DMS 273 treated with DMSO at 0.1 percent for 48 hours (cell line): ENCODE measurements at places on chromosomes 7 and 10.

DNA sequence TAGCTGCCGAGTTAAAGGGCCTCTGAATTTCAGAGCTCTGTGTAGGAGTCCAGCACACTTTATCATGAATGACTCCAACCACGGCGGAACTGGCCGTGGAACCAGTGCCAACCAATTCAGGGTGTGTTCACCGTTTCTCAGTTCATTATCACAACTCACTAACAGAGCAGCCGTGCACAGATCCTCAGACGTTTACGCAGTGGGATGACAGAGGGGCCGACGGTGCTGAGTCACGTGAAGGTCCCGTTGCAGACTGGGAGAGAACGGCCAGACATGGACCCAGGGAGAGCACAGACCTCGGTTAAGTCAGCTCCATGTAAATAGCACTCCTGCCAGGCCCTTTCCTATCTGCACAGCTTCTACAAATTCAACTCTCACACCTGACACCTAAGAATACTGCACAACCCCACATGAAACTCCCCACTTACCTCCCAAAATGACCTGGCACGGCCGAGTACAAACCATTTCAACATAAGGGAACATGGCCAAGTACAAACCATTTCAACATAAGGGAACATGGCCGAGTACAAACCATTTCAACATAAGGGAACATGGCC is 95.5 kb downstream of the DIP2C start:
- no peak for DNase-seq

GRCh38 chr10:92450896-92451295 is 123.0 kb downstream of the IDE start:
- no peak for DNase-seq

GRCh38 chr10:70544431-70545340 is 57.9 kb downstream of the PRF1 start:
- no peak for DNase-seq

- DNase-seq = no peak
Measured at GRCh38 chr7:139526578-139527544, 3.4 kb downstream of the CLEC2L start.

DNA sequence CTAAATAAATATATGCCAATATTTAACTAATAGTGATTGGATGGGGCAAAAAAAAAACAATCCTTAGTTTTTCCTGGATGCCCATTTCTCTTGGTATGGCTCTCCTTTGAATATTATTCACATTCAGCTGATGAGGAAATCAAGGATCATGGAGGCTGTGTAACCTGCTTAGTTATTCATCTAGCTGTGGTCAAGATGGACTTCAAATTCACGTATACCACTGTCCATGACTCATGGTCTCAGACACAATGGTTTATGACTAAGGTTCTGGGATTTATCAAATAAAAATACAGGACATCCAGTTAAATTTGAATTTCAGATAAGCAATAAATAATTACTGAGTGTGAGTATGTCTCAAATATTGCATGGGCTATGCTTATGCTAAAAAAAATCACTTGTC is 191.5 kb upstream of the CELF2 start:
- DNase-seq = no peak

GRCh38 chr10:111872591-111872990 is 311.0 kb downstream of the GPAM start:
- DNase-seq = no peak

DNA sequence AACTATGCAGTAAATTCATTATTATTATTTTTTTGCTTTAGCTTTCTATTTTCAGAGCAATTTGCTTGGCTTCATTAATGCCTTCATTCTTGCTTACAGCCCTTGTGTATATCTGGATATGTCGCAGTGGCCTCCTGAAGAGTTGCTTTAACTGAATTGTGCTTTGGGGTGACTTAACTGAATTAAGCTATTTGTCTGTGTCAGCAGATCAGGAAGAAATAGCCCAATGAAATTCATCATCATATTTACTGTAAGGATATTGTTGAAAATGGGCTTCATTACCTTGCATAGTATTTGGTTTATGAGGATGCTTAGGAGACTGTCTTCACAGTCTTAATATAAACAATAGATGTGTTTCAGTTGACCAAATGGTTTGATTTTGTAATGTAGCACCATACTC is 59.7 kb upstream of the PIP4K2A start:
- DNase-seq = no peak

DNA sequence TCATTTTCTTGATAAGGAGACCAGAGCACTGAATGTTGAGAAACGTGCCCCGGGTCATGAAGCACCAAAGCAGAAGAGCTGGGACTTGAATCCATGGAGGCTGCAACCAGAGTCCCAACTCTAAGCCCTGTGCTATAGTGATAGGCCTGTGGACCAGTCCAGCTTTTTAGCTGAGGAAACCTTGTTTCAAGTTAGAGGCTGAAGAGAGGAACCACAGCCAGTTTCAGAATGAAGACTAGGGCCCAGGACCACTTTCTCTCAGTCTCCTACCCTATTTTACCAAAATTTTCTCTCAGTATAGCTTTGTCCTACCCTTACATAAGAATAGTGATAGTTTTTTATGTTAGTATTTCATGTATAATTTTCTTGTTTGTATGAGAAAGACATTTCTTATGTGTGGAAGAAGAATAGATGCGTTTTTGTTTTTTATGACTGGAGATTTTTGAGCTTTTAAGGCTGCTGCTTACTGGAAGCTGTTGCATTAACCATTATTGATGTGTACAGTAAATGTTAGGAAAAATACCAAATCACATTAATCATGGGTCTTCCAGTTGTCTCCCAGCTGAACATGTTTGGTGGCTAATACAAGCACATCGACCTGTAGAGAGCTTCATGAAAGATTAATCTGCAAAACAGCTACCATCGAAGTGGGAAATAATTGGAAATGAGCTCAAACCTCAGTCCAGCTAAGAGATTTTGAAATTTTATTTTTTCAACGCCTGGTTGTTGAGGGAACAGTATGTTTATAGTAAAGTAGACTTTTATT is 45.0 kb upstream of the CSTF2T start:
- DNase-seq = no peak

DNA sequence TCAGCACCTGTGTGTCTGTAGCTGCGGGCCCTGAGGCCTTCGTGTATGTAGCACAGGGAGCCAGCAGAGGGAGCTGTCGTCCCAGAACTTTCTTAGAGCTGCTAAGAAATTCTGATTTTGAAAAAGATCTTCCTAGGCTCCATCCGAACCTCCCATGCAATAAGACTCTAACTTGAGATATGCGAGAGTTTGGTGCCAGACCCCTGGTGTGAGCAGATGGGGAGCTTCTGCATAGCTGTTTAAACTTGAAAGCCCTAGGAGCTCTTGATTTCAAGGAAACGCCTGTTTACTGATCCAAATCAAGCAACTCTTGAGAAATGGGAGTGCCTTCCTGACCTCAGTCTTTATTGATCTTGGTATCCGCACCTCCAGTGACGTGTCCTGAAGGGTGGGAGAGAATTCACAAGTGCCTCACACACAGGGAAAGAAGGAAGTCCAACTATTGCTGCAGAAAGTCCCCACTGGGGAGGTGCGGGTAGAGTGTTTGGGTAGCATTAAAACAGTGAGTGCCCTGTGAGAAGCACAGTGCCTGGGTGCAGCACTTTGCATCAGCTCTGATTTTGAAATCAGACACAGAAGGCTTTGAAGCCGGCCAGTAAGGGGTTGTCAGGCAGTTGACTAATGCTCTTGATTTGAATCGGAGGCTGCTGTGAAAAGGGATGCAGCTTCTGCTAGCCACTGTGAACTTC is 66.4 kb upstream of the STRIP2 start:
- DNase-seq = peak; percentile 70

GRCh38 chr10:103991393-103992128 is 24.6 kb downstream of the SLK start:
- no peak for DNase-seq

DNA sequence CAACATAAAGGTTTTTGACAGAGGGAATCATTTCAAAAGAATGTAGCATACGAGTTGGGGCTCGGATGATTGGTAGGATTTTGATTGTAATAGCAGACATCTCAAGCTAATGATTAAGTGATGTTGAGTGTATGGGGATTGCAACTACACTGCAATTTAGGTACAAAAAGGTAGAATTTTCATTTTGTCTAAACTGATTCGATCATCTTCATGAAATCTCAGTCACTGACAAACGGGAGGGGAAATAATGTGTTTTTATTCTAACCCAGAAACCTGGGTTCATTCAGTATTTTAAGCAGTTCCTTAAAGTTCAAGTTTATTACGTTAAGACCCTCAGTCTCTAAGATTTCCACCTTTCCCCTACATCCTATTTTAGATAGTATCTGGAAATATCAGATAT is 3.9 kb upstream of the PHYHIPL start:
- DNase-seq = no peak

DNA sequence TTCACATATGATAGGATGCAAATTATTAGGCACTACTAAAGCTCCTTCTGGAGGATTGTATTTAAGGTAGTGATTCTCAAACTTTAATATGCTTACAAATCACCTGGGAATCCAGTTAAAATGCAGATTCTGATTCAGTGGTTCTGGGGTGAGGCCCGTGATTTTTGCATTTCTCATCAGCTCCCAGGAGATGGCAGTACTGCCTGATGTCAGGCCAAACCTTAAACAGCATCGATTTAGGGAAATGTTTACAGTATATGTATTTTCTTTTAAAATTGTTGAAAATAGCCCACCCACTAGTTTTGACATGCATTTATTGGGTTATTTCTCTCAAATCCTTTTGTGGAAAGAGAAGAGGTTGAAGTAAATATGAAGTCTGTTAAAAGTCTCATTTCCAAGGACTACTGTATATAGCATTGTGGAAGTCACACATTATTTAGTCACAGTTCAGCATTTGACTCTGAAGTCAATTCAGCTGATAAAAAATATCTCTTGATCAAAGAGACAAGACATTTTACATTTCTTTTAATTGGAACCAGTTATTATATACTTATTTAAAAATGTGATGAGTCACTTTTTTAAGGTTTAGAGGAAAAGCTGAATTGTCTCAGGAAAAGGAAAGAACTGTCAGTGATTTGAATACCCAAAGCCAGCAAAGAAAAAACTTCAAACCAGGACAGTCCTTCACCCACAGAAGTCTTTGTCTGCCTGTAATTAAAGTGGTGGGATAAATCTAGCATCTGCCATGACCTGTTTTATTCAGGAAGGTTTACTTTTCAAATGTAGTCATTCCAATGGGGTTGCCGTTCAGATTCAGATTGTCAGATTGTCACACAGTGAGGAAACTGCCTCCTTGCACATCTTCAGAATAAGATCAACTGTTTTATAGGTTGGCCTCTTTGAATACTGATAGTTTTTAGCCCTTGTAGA is 21.1 kb upstream of the HBP1 start:
- DNase-seq = no peak

GRCh38 chr10:14548474-14548873 is 217.8 kb upstream of the FRMD4A start:
- no peak for DNase-seq

- no peak for DNase-seq
Measured at GRCh38 chr7:74138334-74138867, 35.8 kb upstream of the EIF4H start.

DNA sequence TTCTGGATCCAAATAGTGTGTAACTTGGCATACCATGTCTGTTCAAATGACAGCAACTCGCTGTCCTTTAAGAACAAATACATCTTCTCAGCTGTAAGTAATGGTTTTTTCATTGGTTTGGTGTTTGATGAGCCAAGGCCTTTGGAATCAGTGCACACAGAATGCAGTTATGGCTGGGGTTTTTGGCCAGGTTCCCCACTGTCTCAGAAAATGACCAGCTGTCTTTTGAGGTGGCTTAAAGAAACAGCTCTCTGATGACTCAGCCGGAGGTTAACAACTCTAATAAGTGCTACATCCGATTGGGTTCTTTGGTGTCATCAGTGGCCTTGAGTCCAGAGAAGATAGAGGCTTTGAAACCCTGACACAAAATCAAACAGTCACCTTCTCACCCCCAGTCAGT is 688.4 kb downstream of the REEP3 start:
- DNase-seq = no peak

DNA sequence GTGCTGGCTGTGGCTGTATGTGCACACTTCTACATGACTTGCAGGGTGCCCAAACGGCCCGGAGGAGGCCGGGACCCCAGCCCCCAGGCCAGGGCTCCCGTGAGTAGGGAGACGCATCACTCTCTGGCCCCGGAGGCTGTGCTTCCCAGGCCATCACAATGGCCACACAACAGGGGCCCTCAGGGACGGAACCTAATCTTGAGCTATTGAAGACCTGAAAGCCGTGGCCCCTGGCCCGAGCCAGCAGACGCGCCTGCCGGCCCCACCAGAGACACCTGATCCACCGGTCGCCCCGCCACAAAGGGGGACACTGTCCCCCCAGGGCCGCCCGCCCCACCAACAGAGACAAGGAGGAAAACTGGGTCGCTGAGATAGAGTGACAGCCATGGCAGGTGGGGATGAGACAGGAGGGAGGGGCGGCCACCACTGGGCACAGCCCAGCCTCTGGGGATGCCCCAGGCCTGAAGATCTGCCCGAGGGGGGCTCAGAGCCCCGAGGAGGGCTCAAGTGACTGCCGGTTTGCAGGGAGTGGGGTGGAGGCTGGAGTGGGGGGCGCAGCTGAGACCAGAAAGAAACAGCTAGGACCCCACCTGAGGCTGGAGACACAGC is 10.2 kb upstream of the LFNG start:
- no peak for DNase-seq

GRCh38 chr10:113801569-113801968 is 50.1 kb downstream of the PLEKHS1 start:
- no peak for DNase-seq

DNA sequence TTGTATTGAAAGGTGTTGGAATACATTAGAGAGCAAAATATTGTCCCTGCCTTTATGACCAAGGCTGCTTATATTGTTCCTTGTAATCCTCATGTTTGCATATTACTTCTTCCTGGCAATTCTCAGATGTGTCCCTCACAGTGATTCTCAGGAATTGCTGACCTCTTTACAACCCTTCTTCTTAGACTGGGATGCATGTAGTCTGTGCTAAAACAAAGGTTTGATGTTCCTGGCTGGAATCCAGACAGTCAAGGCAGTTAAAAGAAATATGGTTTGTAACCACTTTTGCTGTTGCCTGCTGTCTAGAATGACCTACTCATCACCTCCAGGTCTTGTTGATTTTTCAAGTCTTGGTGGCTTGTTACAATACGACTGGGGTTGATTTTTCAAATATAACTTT is 367.6 kb downstream of the HGF start:
- no peak for DNase-seq

- no peak for DNase-seq
Measured at GRCh38 chr10:124221356-124222317, 128.2 kb upstream of the CHST15 start.

GRCh38 chr10:119933179-119933578 is 40.6 kb downstream of the SEC23IP start:
- DNase-seq = no peak

- no peak for DNase-seq
Measured at GRCh38 chr10:63071145-63071544, 62.0 kb upstream of the NRBF2 start.

- no peak for DNase-seq
Measured at GRCh38 chr7:15440482-15440881, 121.3 kb downstream of the AGMO start.

DNA sequence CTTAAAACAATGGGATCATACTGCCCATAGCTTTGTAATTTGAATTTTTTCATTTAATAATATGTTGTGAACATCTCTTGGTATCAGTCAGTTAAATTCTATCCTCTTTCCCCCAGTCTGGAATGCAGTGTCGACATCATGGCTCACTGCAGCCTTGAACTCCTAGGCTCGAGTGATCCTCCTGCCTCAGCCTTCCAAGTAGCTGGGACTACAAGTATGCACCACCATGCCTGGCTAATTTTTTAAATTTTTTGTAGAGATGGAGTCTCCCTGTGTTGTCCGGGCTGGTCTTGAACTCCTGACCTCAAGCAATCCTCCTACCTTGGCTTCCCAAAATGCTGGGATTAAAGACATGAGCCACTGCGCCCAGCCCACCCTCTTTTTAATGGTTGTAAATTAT is 34.6 kb downstream of the MPLKIP start:
- no peak for DNase-seq

GRCh38 chr7:42426163-42426562 is 189.2 kb upstream of the GLI3 start:
- DNase-seq = no peak
